Foreskin fibroblast (primary cell): ENCODE measurements at places on chromosomes 11 and 22.
A peak's percentile ranks its signal among the peaks of the same experiment; 100 is the strongest.

DNA sequence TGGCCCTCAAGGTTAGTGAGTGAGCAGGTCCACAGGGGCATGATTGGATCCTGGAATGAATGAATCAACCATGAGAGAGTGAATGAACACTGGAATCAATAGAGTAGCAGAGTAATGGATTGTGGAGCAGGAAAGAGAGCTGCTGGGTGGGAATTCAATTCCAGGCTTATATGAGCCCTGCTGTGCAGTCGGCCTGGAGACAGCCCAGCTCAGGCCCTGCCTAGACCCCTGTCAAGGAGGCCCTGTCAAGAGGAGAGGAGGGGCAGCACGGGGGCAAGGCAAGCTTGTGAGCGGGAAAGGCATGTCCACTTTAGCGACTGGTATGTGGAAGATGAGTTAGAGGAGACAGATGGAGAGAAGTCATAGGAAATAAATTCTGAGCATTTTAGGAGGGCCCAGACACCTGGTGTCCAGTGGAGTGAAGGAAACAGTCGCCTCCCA lies 1.3 kb upstream of the FOLR1 start:
- DNase-seq, result no peak

- DNase-seq, result no peak
Measured at GRCh38 chr11:66676282-66676919, 1.3 kb downstream of the RBM4B start.

GRCh38 chr11:131815590-131815989 lies 445.2 kb downstream of the NTM start:
- no peak for DNase-seq

DNA sequence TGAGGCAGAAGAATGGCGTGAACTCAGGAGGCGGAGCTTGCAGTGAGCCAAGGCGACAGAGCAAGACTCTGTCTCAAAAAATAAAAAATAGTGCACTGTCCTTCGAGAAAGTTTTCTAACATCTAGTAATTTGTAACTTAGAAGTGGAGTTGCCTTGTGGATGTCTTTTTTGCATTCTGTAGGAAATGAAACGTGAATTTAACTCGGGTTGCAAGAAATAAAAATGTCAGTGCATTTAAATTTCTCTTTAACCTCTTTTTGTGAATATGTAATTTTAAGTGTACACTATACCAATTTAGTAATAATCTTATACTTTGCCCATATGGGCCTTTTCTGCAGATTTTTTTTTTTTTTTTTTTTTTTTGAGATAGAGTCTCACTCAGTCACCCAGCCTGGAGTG lies 26.2 kb upstream of the CRKL start:
- DNase-seq, result no peak

DNA sequence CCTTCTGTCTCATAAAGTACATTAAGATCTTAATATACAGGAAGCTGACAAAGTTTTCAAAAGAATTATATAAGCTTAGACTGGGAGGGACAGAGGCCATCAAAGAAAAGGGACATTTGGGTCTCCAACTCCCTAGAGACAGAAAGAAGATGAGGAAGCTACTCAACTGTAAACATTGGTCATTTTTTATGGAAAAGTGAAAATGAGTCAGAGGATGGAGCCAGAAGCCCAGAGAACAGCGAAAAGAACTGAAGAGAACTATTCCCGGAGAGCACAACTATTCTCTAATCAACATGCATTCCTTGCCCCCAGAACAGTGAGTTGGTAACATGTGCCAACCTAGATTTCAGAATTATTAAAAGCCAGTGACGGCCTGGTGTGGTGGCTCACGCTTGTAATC lies 779.3 kb downstream of the DLG2 start:
- DNase-seq, result no peak

- no peak for DNase-seq
Measured at GRCh38 chr11:69001243-69002081, 11.6 kb downstream of the MRGPRF start.

GRCh38 chr22:44940130-44940529 lies 69.7 kb downstream of the PHF21B start:
- DNase-seq, result no peak

DNA sequence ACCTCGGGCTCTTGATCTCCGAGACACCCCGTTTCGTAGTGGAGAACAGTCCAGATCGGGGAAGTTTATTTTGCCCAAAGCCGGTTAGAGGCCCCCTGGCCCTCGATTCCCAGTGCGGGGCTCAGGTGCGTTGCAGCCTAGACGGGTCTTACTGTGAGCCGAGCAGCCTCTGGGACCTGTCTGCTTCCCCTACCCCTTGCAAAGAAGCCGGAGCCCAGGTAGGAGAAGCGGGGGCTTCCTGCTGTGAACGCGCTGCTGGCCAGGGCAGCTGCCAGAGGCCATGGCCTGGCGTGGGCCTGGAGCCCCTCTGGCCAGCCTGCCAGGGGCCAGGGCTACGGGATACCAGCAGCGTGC lies 621 bp downstream of the TSPO start:
- DNase-seq, result no peak

DNA sequence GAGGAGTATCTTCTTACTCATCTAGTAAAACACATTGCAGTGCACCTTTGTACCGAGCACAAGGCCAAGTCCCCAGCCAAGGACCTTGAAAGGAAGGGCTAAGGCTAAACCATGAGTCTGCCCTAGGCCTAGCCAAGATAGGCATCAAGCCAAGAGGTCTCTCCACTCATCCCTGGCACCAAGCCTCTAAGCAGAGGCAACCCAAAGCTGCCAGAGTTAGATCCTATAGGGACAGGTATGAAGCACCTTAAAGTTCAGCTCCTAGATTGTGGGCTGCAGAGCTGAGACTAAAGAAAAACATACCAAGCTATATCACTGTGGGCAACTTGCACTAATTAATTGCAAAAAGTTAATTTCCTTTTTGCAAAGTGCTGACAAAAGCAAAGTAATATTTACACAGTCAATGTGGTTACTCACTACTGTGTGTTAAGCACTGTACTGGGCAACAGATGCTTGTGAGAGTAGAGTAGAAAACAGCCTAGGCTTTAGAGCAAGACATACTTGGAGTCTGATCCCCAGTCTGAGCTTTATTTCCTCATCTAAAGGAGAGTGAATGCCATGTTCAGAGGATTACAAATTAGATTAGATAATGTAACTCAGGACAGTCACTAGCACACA lies 7.2 kb downstream of the COA4 start:
- peak; percentile 36 for DNase-seq

- peak; percentile 76 for DNase-seq
Measured at GRCh38 chr11:114317787-114318137, 21.6 kb downstream of the NNMT start.

DNA sequence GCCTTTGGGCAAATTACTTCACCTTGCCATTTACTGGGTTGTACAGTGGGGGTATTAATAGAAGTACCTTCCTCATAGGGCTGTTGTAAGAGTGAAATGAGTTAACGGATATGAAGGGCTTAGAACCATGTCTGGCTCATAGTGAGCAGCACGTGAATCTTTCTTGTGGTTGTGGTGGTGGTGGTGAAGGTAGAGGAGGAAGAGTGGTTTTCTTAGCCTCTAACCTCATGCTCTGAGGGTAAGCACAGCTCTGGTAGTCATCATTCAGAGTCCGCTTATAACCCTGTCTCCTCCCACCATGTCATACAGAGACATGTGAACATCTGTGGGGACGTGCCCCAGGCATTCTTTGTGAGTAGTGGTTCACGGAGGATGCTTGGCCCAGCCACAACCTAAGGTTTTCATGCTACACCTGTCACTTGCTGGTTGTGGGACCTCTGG lies 43.6 kb downstream of the TEAD1 start:
- no peak for DNase-seq

- DNase-seq, result no peak
Measured at GRCh38 chr11:66070604-66071380, 720 bp downstream of the PACS1 start.

DNA sequence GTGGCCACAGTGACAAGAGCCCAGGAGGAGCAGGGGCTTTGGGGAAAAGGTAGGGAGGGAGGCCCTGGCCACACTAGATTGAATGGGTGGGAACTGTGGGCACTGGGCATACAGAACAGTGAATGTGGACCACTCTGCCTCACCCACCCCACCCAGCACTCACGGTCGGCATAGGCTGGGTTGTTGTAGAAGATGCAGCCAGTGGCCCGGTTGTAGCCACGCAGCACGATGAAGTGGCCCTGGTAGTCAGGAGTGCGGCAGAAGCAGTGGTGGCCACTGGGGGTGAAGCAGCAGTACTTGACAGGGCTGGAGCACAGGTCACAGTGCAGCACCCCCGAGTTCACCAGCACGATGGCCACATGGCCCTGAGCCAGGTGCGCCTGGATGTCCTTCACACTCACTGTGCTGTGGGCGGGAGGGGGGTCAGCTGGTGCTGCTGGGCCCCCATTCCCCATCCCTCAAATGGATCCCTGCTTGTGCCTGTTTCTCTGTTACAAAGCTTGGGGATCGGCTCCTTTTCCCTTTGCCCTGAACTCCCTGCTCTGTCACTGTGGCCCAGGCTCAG lies 11.2 kb downstream of the GUCD1 start:
- DNase-seq, result no peak

- DNase-seq, result peak; percentile 16
Measured at GRCh38 chr22:38412435-38413084, 42.4 kb downstream of the KCNJ4 start.

- DNase-seq, result peak; percentile 55
Measured at GRCh38 chr11:119493712-119494111, 70.7 kb upstream of the THY1 start.

DNA sequence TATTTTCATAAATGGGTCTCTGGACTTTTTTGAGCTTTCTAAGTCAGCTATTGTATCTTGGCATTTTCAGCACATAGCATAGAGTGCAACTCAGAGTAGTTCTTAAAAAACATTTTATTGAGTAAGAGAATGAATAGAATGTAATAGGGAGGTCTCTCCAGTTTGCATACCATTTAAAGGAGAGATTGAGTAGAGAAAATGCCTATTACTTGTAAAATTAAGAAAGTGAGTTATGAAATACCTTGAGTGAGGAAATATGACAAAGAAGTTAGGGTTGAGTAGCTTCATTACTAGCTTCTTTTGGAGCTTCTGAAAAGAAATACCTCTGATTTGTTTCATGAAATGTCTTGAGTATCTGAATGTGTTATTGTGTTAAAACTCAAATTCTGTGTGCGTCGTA lies 140.0 kb downstream of the AASDHPPT start:
- DNase-seq, result no peak

GRCh38 chr22:17431179-17431578 lies 61.9 kb downstream of the CECR2 start:
- DNase-seq, result no peak

DNA sequence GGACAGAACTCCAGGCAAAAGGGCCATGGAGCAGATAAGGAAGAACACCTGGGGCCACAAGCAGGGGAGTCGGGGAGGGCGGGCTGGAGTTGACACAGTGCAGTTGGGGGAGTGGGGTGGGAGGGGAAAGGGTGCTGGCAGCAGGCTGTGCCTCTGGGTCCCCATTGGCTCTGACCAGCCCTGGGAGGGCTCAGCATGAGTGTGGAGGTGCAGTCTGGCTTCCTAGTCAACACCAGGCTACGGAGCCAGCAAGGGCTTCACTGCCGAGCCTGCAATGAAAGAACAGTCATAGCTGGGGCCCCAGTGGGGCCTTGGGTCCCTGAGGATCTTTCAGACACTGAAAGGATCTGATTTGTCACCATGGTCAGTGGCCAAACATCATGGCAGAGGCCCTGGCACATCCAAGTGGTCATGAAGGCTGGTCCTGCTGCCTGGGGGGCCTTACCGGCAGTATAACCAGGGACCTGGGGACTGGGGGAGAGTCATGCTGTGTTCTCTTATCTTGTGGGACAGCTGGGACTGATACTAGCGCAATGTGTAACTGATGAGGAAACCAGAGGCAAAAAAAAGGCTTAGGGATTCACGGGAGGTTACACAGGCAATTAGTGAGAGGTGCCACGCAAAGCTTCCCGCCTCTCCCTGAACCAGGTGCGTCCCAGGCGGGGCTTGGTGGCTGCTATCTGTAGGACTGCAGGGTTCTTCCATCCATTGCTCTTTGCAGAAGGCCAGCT lies 11.6 kb downstream of the SLC37A2 start:
- DNase-seq, result no peak

DNA sequence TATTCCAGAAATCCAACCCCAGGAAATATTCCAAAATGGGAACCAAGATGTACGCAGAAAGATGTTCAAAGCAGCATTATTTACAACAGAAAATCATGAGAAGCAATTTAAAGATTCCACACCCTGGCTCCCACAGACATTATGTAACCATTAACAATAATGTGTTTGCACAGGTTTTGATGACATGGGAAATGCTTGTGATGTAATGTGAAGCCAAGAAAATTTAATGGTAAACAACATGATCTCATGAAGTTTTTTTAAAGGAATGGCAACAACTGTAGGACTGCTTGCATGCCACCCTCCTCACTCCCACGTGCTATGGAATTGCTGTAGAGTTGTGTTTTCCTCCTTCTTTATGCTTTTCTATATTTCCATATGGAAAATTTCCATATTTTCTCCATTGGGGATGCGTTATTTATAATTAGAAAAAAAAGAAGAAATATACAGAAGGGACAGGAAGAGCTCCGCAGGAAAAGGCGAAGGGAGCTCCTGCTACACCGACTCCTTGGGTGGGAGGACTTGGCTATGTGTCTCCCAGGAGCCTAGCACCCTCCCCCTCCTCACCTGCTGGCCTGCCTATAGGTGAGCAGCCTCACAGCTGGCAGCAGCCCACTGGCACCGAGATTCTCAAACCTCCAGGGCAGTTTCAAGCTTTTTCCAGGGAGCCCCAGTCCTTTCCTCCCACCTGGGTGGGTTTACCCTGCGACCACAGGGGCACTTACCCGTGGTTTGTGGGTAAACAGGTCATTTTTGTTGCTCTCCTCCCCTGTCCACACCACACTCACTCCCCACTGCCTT lies 20.9 kb downstream of the LRFN4 start:
- DNase-seq, result no peak

DNA sequence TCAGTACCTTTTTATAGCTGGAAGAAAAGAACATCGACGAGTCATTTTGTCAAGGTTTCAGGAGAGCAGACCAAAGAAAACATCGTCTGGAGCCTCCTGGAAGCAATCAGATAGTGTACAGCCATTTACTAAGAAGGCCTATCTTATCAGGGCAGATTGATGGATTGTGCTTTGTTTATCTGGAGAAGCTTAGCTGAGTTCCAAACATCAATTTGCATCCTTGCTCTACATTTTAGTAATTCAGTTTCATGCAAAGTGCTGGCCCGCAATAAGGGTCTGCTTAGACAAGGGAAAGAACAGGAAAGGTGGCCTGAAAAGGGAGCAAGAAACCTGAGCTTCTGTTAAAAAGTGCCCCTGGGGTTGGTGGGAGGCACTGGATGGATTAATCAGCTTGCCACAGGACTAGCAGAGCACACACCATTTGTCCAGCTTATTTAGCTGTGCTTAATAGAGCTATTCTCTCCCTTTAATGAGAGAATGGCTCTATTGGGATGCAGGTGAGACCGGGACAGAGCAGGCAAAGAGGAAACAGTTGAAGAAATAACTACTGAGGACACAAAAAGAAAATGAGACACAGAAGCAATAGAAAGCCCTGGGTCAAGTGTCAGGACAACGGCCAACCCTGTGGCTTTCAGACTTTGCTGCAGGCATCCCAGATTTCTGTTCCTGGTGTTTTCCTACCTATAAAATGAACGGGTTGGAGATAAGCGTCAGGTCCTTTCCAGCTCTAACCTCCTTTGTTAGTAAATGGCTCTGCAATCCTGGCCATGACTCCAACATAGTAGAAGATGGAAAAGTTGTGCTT lies 122.1 kb upstream of the TTC12 start:
- DNase-seq, result peak; percentile 24

- DNase-seq, result no peak
Measured at GRCh38 chr11:130243816-130244215, 70.9 kb downstream of the ZBTB44 start.
